ENCODE measurements at places on chromosomes 13 and 19. TPM values are rescaled to one million over a fixed set of nuclear protein-coding genes. Genes with fewer than 3 reads are reported as not detected.

ZSWIM9 gene
- 4.9 TPM for total RNA-seq

LAIR1 gene
- 8.8 TPM for total RNA-seq

DCT gene
- 0.62 TPM for total RNA-seq

MYO1F gene
- total RNA-seq = 7.3 TPM

FFAR2 gene
- 15.6 TPM for total RNA-seq

TEKTIP1 gene
- not detected for total RNA-seq

BIVM gene
- 47.9 TPM for total RNA-seq

SPRED3 gene
- total RNA-seq = 0.21 TPM

RHPN2 gene
- total RNA-seq = 4.1 TPM

LGALS14 gene
- total RNA-seq = not detected

ZNF536 gene
- total RNA-seq = 8.3 TPM

FPR3 gene
- total RNA-seq = 1.4 TPM

FXYD1 gene
- 44.2 TPM for total RNA-seq

CTXN1 gene
- total RNA-seq = 0.31 TPM

LILRB2 gene
- 0.72 TPM for total RNA-seq

CEACAM6 gene
- 6.7 TPM for total RNA-seq

CASP14 gene
- total RNA-seq = 0.10 TPM

PCDH8 gene
- total RNA-seq = 1.0 TPM

KCTD4 gene
- total RNA-seq = not detected

ZNF85 gene
- total RNA-seq = 11.6 TPM

EHD2 gene
- total RNA-seq = 79.6 TPM

ERICH4 gene
- not detected for total RNA-seq

SOHLH2 gene
- 0.62 TPM for total RNA-seq

CYP4F2 gene
- total RNA-seq = not detected

TBXA2R gene
- total RNA-seq = 2.4 TPM

ADGRE3 gene
- not detected for total RNA-seq

PSG1 gene
- total RNA-seq = not detected

ANGPTL8 gene
- not detected for total RNA-seq

ZNF555 gene
- 24.4 TPM for total RNA-seq

COL5A3 gene
- 89.1 TPM for total RNA-seq

STOML3 gene
- 0.10 TPM for total RNA-seq

VSTM1 gene
- not detected for total RNA-seq

SCN1B gene
- 12.9 TPM for total RNA-seq

ZNF554 gene
- 9.8 TPM for total RNA-seq

ZSCAN4 gene
- total RNA-seq = not detected
